ENCODE measurements at places on chromosomes 2 and 18.

DNA sequence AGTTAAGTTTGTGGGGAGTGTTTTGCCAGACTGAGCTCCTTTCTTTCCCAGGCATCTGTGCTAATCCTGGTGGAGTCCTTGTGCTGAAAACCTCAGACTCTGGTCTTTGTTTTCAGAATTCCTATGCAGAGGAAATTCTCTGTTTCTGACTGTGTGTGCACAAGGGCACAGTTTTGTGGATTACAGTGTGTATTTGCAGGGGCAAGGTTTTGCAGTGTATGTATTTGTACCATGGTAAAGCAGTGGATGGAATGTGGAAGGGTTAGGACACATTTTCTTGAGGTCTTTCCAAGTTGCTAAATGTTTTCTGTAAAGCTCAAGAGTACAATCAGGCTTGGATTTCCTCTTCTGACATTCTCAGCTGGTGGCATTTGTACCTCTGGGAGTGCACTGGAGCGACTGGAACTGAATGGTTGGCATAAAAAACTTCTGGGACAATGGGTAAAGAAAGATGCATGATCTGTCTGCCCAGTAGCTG lies 139.5 kb upstream of the RND3 start:
- no peak for DNase-seq

DNA sequence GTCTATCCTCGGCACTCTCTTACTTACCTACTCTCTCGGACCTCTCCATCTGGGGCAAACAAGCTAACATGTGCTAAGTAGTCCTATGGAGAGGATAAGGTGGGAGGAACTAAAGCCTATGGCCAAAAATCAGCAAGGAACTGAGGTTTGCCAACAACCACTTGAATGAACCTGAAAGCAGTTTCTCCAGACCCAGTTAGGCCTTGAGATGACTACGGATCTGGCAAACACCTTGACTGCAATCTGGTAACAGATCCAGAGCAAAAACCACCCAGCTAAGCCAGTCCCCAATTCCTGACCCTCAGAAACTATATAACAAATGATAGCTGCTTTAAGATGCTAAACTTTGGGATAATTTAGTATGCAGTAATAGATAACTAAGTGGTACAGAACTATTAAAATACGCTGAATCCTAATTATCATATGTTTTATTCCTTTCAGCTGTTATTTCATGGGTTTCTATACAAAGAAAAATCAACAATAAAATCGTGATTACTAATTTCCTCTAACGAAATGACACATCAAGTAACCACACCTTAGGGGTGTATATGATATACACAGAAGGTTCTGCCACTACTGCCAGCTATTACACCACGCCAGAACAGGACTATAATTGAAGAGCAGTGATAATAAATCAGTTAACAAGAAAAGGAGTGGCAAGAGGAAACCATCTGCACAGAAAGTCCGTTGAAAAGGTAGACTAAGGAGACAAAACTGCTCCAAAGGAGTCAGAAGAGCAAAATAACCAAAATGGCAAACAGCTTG lies 3.2 kb downstream of the FARSB start:
- no peak for DNase-seq

GRCh38 chr18:5444269-5444668 lies 99.5 kb downstream of the EPB41L3 start:
- DNase-seq, result no peak

- no peak for DNase-seq
Measured at GRCh38 chr2:171995586-171995985, 4.2 kb upstream of the METAP1D start.
